SHP77 treated with DMSO at 0.1 percent for 48 hours (cell line): ENCODE measurements at places on chromosomes 6 and 20.

DNA sequence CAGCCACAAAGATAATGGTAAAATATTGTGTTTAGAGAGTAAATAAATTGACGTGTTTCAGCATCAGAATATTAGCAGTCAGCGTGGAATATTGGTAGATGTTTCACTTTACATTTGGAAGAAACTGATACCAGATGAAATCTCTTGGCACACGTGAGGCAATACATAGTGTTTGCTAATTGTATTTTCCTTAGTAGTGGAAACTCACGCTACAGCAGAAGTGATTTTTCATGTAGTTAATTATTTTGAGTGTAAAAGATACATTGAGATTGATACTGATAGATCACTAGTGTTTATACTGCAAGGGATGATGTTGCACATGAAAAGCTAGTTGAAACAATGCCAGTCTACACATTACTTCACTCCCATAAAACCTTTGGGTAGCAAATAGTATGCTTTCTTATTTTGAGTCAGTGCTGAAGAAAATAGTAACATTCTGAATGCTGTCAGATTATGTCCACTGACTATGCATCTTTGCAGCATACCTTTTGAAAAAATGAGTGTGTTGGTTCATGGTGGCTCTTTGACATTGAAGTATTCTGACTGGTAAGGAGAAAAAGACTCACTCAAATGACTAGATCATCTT lies 59.3 kb downstream of the CD2AP start:
- no peak for DNase-seq

- no peak for DNase-seq
These were observed 79.6 kb downstream of the DNAH8 start for GRCh38 chr6:38794682-38795081.

DNA sequence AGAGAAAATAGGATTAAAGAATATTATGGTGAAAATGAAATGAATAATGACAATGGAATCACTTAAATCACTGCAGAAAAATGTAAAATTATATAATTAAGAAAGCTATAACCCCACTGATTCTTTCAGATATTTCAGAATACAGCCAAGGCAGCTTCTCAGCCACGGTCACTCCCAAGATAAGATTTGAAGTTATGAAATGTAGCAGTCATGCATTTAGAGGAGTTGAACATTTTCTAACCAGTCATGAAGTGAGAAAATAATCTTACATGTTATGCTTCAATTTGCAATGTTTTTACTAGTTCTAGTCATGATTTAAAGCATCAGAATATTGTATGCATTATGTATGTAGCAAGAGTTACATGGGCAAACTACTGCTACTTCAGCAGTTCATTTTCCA lies 13.3 kb upstream of the PLCB1 start:
- no peak for DNase-seq

DNA sequence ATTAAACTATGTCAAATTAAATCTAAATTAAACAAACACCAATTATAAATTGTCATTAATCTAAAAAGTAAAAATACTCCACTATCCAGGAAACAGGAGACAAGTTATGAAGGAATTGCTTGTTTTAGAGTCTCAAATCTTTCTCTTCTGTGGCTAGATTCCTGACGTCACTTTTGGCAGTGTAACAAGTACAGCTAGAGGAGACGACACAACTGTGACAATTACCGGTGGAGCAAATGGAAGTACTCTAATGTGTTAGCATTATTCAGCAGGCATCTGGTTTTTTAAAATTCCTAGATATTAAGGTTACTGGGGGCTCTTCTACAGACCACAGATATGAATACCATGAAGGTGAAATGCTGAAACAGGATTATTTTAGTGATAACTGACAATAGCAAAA lies 1042.7 kb downstream of the EPHA7 start:
- peak; percentile 75 for DNase-seq

DNA sequence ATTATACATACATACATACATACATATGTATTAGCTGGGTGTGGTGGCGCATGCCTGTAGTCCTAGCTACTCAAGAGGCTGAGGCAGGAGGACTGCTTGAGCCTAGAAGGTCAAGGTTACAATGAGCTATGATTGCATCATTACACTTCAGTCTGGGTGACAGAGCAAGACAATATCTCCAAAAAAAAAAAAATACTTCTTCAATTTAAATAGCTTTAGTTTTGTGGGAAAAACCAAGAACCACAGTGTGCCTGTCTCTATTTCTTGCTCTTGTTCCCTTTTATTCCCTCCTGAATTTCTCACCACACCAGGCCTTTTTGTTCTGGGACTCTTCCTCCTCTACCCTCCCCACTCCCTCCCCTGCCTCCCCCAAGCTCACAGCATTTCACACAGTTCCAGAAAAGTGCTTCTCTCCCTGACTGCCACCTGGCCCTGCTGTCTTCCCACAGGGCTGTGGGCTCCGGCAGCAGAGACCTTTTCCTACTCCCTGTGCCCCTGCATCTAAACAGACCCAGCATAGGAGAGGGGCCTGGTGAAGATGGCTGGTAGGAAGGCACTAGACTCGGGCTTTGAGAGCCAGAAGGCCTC lies 1.3 kb downstream of the C20orf203 start:
- peak; percentile 11 for DNase-seq

DNA sequence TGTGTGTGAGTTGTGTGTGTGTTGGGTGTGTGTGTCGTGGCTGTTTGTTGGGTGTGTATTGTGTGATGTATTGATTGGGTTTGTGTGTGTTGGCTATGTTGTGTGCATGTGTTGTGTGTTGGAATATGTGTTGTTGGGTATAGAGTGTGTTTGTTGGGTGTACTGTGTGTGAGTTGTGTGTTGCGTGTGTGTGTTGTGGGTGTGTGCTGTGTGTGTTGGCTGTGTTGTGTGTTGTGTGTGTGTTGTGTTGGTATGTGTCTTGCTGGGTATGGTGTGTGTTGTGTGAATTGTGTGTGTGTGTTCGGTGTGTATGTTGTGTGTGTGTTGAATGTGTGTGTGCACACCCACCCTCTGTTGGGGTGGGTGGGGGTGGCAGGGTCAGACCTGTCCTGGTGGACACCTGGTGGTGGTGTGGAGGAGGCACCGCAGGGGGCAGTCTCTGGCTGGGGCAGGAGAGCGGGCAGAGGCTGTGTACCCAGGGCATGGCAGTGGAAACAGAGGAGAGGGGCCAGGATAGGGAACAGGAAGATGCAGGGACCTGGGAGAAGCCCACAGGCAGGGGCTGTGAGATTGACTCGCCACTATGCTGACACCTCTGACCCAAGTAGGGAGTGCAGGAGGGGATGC lies 25.5 kb upstream of the PXDC1 start:
- DNase-seq: no peak

DNA sequence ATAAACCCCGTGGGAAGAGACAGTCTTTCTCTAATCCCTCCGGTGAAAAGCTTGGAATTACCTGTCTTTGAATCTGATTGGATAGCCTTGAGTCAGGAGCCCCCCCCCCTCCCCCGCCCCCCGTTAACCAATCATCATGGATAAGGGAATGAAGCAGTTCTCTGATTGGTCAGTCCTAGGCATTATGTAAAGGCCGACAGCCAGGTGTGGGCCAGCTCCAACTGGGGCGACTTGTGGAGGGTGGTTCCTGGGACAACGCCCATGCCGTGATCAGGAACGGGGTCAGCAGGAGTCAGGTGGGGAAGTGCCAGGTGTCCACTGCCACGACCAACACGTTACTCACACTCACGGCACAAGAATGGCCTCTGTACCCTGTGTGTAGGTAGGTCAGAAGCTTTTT lies 406.8 kb upstream of the SULF2 start:
- no peak for DNase-seq
